Amygdala (tissue), 56 donors: ENCODE measurements at places on chromosomes 4 and X.

- DNase-seq, result no peak
Measured at GRCh38 chr4:89586864-89587263, 250.1 kb downstream of the SNCA start.

- DNase-seq, result peak; percentile 19
Measured at GRCh38 chrX:118975831-118976598, 1.6 kb downstream of the LONRF3 start.

DNA sequence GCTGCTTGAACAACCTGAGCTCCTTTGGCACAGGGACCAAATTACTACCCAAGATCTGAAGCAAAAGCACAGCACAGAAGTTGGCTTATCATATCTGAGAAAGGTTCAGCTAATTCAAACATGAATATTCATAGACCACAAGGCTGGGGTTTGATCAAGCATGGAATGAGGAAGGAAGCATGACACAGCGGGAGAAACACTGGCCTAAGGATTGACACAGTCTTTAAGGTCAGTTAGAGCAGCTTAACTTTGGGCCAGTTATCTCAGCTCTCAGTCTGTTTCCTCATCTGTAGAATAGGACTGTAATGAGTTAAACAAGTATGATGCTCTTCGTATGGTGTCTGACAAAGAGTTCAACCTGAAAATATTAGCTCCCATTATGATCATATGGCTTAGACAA is 88.5 kb upstream of the CBR4 start:
- no peak for DNase-seq

- DNase-seq, result no peak
Measured at GRCh38 chrX:148574237-148574973, 74.0 kb downstream of the AFF2 start.

DNA sequence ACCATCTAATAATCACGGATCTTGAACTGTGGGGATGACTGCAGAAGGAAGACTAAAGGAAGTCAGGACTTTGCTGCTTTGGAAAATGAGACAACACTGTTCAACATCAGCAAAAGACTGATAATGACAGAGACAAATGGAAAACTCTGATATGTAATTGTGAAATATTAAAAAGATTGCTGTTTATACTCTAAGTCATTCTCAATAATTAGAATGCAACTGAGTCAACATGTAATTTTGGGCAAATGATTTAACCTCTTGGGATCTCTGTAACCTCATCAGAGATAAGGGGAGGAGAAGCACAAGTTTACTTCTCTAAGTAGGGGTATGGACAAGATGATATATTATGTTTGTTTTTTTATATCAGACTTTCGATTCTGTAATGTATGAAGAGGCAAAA is 121.9 kb downstream of the GASK1B start:
- DNase-seq, result no peak

DNA sequence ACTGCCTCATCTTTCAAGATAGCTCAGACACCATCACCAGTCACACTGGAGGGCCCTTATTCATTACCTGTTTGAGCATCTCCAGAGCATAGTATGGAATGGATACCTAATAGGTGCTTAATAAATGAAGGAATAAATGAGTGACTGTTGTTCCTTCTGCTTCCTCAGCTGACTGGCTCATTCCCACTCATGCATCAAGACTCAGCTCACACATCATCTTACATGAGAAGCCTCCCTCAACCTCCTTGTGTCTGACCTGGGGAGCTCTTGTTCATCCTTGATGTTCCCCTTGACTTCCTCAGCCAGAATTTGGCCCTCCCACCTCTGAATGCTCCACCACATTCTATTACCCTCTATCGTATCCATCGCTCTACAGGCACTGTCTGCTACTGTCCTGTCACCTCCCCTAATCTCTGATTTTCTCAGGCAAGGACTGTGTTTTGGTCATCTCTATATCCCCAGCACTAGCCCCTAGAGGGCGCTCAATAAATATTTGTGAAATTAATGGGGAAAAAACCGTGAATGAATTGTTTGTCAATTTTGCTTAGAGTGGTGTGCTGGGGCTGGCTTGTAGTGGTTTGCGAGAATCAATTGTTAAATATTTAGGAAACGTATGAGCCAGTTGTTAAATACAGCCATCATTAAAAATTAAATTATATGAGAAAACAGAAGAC is 88.3 kb downstream of the NHSL2 start:
- DNase-seq, result no peak

- DNase-seq, result no peak
Measured at GRCh38 chr4:138757432-138757831, 258.1 kb upstream of the NOCT start.

DNA sequence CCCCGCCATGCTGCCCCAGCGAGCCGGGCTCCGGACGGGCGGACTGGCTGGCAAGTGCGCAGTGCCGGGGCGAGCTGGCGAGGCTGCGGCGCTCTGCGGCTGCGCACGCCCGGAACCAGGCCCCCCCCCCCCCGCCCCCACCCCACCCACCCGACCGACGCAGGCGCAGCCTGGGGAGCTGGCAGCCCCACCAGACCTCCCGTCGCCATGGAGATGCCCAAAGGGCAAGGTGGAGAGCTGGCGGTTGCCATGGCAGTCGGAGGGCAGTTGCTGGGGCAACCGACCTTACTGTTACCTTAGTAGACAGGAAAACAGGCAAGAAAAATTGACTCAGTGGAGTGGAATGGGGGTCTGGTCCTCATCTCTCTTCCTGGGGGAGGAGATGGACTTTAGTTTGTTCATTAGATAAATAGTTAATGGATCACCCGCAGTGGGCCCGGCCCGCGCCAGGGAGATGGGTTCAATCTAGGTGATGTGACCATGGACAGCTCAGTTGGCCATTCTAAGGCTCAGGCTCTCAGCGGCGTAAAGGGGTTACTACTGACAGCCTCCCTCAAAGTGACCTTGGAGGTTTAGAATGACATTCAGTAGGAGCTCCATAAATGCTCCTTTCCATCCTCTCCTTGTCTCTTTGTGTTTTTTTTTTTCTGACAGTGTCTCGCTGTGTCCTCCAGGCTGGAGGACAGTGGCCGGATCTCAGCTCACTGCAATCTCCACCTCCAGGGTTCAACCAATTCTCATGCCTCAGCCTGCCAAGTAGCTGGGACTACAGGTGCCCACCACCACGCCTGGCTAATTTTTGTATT is at the start of gene PCSK1N:
PCSK1N (minus strand) TSS at position 87 of the 806 bp plus-strand sequence; CDS start at position 9, 78 bp downstream.
- DNase-seq, result no peak

GRCh38 chrX:20718592-20719380 is 452.1 kb upstream of the RPS6KA3 start:
- DNase-seq, result no peak

- peak; percentile 66 for DNase-seq
Measured at GRCh38 chr4:105145903-105146275, 787 bp upstream of the TET2 start.

DNA sequence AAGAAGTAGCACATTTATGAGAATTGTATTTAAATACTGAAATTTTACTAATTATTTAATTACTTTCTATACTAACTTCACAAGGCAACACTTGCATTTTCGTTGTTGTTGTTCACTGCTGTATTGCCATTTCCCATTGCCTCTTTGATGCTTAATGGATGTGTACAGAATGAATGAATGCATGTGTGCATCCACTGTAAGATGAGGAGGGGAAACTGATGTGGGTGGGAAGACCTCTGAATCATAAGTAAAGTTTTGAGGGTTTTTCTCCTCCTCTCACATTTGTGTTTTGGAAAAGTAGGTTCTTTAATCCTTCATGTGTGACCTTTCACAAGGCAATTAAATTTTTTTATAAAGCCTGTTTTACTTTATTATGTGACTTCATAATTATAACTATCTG is 46.8 kb downstream of the PDLIM5 start:
- DNase-seq, result no peak

GRCh38 chr4:66930206-66930605 is 615.1 kb downstream of the CENPC start:
- DNase-seq, result no peak

DNA sequence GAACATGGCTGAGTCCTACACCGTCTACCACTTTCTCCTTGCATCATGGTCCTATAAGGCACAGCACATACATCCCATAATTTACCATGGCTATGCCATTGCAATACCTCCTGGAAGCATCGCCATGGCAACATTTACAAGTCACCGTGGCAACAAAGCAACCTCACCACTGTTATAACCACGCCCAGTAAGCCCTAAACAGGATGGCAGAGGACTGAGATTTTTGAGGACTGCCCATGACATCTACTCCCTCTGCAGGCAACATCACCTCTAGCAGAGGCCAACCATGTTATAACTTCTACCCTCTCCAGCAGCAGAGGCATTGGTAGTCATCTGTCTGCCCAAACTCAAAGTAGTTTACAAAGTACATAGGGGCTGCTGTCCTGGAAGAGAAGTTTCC is 29.7 kb downstream of the BCOR start:
- DNase-seq, result no peak

GRCh38 chrX:101462892-101463291 is 22.4 kb upstream of the ARMCX4 start:
- DNase-seq, result no peak

DNA sequence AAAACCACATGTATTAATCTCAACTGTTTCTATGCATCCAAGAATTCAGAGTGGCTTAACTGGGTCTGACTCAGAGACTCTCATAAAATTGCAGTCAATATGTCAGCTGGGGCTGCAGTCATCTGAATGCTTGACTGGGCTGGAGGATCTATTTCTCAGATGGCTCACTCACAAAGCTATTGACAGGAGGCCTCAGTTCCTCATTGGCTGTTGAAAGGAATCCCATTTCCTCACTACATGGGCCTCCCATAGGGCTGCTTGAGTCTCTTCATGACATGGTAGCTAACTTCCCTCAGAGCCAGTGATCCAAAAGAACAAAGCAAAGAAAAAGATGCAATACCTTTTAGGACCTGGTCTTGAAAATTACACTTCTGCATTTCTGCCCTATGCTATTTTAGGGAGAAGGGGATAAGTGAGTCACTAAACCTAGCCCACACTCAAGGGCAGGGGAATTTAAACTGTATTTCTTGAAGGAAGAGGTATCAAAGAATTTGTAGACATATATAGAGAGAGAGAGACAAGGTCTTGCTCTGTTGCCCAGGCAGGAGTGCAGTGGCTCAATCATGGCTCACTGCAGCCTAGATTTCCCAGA is 9.8 kb downstream of the SCFD2 start:
- no peak for DNase-seq

DNA sequence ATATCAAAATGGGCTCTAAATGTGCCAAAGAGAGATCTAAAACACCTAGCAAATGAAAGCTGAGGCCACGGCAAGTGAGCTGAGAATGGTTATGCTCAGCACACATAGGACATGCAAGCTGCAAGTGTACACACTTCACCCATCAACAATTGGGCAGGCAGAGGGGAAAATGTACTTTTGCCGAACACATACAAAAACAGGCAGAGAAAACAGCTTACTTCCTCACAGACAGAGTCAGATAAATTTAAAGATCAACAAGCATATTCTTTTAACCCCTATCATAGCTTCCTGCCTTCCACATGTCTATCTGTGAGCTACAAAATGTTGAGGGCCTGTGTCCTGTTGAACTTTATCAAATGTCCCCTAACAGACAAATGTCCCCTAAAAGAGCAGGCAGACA is 60.3 kb downstream of the SH3KBP1 start:
- no peak for DNase-seq

GRCh38 chrX:103533511-103534216 is 14.4 kb upstream of the RAB40A start:
- DNase-seq, result peak; percentile 88

DNA sequence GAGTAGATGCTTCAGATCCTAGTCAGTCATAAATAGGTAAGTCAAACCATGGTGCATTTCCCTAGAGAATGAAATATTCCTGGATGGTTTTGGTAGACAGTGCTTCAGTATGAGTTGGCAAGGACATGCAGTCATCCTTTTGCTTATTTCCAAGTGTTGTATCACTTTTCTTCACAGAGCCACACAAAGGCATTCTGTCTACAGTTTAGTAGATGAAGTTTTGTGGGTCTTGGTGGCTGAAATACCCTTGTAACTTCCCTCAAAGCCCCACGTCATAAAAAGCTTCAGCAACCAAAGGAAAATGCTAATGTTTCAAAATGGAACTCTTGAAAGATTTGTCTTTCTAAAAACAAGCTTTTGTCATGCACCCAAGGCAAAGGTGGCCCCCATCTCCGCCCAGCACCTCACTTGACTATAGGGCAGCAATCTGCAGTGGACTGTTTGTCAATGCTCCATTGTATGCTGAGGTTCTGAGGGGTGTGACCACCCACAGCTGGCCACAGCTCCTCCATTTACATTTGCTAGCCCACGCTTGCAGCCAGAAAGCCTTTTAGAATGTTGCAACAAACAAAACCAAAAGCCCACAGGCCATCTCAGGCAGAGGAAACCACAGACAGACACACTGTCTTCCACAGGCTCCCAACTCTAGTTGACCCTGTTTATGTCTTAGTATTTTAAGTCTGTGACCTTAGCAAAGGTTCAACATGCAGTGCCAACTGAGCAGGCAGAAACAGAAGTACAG is 87.1 kb upstream of the FAM9C start:
- DNase-seq, result no peak

DNA sequence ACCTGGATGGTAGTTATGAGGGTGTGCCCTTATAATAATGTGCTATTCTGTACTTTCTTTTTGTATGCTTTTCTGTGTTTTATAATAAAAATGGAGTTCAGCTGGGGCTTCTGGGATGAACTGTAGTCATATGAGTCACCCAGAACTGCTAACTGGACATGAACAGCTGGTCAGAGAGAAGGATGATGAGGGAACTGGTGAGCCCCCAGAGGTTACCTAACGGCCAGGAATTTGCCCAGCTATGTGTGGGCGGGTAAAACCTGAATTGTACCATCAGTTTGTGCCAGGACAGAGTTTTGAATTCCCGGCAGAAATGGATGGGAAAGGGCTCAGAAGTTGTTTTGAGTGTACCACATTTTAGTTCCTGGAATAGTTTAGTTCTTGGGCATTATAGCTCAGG is 138.0 kb upstream of the USP9X start:
- DNase-seq, result no peak

DNA sequence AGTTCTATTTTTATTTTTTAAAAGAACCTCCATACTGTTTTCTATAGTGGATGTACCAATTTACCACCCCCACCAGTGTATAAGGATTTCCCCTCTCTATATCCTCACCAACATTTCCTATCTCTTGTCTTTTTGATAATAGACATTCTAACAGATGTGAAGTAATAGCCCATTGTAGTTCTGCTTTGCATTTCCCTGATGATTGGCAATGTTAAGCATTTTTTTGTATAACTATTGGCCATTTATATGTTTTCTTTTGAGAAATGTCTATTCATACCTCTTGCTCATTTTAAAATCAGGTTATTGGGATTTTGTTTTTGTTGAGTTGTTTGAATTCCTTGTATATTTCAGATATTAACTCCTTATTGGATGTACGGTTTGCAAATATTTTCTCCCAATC is 251.1 kb upstream of the HTR2C start:
- no peak for DNase-seq
